ENCODE measurements at places on chromosomes 13 and 19.
A peak's percentile ranks its signal among the peaks of the same experiment; 100 is the strongest.

GRCh38 chr19:35937345-35938281 is 1.4 kb downstream of the LRFN3 start:
- no peak for DNase-seq

DNA sequence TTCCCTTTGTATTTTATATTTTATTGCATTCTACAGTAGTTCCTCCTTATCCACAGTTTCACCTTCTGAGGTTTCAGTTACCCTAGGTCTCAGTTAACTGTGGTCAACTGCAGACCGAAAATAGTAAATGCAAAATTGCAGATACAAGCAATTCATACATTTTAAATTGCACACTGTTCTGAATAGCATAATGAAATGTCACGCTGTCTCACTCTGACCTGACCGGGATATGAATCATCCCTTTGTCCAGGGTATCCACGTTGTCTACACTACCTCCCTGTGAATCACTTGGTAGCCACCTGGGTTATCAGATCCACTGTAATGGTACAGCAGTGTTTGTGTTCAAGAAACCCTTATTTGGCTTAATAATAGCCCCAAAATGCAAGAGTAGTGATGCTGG is 325.0 kb downstream of the DNAJC15 start:
- DNase-seq = peak; percentile 80

DNA sequence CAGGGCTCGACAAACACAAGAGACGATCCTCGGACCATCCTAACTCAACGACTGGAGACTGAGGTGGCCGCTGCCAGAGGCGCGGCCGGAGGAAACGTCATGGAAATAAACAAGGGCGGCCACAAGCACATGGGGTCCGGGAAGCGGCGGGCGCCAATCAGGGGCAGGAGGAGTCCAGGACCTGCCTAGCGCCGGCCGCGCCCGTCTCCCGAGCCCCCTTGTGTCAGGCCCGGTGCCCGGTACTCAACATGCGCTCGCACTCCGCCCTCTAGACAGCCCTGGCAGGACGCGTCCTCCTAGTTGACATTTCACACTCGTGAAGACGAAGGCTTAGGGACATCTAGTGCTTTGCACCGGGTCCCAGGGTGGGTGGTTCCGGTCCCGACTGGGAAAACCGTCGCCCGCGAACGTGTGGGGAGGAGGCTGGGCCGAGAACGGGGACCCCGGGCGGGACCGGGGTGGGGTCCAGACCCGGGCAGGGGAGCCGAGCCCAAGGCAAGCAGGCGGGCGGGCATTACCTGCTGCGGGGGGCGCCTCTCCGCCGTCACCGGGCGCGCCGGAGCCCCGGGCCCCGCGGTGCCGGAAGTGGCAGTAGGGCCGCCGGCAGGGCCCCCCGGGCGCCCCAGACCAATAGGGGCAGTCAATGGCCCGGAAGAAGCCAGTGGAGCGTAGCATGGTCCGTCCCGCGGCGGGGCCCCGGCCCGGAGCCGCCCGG is 442 bp downstream of the REXO1 start:
- DNase-seq = peak; percentile 56

DNA sequence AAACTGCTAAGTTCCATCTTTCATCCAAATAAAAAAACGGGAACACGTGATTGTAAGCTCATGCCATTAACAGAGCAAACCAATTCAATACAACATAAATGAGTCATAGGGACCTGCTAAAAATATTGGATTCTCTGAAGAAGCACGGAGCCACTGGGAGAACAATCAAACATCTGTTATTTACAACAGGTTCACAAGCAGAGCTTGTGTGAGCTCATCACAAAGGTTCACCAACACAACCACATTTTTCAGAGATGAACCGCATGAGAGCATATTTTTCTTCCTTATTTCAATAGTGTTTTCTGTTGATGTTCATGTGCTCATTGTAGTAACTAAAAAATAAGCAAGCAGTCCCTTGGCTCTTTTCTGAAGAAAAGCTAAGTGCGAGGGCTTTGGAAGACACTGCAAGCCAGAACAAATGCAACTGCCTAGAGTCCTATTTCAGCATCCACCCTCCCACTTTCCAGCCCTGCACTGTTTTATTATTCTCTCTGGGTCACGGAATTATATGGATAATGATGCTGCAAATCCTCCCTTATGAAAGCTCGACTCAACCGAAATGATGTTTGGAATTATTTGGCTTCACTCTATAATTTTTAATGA is 545.8 kb downstream of the LIG4 start:
- peak; percentile 12 for DNase-seq

DNA sequence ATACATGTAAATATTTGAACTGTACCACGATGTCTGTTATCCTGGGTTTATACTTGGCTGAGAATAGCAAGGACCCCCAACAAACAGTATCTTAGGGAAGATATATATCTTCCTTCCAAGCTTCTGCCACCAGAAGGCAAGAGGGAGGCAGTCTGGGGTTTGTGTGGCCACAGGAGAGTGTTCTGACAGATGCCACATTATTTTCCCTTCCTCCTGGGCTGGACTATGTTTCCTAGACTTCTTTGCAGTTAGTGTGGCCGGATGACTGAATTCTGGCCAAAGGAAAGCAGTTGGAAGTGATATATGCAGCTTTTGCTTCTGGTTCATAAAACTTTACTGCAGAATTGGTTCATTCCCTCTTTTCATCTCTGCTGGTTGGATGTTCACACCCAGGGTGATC is 39.9 kb upstream of the TMTC4 start:
- no peak for DNase-seq

- no peak for DNase-seq
Observed at GRCh38 chr13:77422724-77423123, 95.8 kb upstream of the MYCBP2 start.

DNA sequence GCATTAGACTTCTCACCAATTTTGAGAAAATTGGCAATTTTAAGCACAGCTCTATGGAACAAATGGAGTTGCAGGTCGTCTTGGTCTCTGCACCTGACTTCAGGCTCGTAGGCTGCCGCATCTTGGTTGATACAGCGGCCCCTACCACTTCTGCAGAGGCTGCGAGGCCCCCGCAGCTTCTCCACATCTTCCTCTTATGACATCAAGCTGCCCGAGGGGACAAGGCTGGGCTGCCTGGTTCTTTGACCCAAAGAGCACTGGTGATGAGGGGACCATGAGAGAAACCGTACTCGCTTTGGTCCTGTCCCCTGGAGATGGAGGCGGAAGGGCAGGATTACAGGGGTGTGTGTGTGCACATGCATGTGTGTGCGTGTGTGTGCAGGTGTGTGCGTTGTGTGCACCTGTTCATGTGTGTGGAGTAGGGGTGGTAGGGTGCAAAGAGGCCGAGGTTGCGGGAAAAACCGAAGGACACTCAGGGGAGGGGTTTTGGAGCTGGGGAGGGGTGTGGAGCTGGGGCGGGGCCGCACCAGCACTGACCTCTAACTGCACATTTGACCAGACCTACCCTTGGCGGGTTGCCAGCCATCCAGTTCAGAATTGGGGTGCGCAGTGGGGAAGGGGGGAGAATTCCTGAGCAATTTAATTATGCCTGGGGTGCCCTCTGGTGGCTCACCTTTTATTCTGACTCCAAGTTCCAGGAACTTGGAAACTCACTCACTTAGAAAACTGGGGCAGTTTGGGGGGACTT is 65.1 kb upstream of the ARHGEF7 start:
- DNase-seq = peak; percentile 52

DNA sequence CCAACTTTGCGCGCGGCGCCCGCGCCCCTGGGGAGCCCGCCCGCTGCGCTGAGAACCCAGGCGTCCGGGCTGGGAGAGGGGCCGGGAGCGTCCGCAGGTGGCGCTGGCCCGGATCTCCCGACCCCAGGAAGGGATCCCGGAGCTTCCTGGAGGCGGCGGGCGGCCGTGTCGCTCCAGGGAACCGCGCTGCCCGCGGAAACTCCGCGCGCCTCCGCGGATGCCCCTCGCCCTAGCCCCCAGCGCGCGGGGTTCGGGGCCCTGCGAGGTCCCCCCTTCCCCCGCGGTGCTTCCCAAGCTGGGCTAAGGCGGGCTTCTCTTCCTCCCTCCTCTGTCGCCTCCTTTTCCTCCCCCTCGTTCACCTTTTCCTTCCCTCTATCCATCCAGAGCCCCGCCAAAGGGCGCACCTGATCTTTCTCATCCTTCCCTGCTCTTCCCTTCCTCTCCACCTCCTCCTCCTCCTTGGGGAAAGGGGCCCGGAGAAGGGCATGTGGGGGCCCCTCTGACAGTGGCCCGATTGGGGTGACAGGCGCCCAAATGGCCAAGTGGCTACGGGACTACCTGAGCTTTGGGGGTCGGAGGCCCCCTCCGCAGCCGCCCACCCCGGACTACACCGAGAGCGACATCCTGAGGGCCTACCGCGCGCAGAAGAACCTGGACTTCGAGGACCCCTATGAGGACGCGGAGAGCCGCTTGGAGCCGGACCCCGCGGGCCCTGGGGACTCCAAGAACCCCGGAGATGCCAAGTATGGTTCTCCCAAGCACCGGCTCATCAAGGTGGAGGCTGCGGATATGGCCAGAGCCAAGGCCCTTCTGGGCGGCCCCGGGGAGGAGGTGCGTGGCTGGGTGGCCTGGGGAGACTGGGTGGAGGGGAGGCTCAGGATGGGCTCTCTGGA is 710 bp downstream of the SHD start:
- DNase-seq = no peak

DNA sequence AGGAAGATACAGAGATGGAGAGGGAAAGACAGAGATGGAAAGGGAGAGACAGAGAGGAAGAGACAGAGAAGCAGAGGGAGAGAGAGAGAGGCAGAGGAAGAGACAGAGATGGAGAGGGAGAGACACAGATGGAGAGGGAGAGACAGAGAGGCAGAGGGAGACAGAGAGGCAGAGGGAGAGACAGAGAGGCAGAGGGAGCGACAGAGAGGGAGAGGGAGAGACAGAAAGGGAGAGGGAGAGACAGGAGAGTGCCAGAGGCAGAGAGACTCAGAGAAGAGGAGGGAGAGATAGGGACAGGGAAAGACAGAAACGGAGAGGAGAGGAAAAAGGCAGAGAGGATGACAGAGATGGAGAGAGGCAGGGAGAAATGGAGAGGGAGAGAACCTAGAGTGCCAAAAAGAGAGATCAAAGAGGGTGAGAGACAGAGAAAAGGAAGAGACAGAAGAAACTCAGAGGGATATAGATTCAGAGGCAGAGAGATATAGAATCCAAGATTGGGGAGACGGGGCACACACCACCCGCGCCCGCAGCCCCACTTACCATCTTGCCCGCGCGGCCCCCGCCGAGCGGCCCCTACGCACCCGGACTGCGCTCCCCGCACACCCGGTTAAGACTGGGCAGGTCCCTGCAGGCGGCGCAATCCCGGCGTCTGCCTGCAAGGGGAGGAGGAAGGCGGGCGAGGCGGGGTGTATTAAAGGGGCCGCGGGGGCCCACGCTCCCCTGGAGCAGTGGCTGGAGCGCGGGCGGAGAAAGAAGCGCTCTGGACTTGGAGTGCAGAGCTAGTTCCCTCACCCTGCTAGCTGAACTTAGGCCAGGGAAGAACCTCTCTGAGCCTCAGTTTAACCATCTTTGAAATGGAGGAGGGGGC is 10.7 kb downstream of the TM6SF2 start:
- DNase-seq = no peak

DNA sequence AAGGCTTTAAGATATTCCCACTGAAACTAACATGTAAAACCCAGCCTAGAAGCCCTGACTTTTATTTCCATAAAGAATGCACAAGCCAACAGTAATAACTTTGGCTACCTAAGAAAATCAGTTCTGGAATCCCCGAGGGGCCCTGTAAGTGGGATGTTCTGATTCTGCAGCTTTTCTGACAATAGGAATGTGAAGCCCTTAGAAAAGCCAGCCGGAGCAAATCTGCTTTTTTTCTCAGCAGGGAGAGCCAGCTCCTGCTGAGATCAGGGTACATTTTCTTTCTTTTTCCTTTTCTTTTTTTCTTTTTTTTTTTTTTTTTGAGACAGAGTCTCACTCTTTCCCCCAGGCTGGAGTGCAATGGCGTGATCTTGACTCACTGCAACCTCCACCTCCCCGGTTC is 8.0 kb upstream of the GARRE1 start:
- no peak for DNase-seq

DNA sequence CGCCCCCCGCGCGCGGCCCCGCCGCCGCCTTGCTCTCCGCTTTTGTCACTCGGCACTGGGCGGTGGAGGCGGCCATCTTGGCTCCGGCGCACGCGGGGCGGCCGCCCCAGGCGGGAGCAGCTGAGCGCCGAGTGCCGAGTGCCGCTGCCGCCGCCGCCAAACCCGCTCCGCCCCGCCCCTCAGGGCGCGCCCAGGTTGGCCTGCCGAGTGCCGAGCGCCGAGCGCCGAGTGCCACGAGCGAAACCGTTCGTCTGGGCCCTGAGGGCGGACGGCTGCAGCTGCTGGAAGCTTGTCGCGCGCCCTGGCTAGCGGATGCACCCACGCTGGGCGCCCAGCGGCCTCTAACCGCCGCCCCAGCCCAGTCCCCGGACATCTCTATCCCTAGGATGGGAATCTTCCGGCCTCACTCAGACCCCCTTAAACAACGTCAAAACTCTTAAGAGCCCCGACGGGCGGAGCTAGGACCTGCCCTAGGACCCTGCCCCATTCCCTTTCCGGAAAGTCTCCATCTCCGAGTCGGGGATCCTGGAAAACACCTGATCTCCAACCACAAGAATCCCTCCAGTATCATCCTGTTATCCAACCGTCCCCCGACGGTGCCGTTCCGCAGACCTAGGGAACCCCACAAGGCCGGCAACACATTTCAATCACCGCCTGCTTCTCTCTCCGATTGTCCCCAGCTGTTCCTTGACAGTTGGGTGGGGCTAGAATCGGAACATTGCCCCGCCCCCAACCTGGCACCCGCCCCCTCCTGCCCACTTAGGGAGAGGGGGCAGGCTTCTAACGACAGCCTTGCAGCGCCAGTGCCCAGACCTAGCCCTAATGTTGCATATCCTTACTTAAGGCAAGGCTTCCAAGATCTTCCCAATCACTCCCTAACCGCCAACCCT is 14.1 kb upstream of the AKAP8L start:
- peak; percentile 93 for DNase-seq

DNA sequence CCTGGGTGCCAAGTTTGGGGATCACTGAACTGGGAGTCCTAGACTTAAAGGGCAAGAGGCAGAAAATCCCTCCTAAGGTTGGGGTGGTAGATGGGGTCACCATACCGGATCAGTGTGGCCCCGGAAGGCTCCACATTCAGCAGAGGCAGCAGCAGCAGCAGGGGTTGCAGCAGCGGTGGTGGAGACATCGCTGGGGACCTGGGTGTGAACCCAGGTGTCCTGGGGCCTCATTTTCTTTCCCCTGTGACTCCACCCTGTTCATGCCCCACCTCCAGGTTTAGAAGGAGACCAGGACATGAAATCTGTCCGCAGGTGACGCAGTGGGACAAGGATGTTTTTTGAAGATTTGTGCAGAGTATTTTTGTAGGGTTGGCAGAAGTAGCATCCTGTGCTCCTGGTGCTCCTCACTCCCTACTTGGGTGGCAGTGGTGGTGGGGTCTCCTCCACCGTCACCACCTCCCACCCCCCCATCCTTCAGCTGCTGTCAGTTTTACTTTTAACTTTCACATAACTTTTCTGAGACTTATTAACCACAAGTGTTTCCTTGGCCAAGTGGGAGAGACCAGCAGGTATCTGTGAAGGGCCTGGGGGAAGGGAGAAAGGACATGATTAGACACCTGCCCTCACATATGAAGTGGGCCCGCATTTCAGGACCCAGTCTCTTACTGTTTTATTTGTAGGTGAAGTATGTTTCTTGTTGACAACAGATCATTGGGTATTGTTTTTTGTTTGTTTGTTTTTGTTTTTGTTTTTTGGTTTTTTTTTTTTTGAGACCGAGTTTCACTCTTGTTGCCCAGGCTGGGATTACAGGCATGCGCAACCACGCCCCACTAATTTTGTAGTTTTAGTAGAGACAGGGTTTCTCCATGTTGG is at the start of gene NAPSA:
TSS of gene NAPSA (minus strand) at position 206 of the 873 bp plus-strand sequence. CDS start at position 188, 18 bp downstream.
- DNase-seq = no peak

- DNase-seq = peak; percentile 85
Observed at GRCh38 chr19:944171-944567, 18.3 kb downstream of the ARID3A start.

All from cardiac fibroblast (primary cell).